ENCODE measurements at places on chromosomes 2 and 18.

DNA sequence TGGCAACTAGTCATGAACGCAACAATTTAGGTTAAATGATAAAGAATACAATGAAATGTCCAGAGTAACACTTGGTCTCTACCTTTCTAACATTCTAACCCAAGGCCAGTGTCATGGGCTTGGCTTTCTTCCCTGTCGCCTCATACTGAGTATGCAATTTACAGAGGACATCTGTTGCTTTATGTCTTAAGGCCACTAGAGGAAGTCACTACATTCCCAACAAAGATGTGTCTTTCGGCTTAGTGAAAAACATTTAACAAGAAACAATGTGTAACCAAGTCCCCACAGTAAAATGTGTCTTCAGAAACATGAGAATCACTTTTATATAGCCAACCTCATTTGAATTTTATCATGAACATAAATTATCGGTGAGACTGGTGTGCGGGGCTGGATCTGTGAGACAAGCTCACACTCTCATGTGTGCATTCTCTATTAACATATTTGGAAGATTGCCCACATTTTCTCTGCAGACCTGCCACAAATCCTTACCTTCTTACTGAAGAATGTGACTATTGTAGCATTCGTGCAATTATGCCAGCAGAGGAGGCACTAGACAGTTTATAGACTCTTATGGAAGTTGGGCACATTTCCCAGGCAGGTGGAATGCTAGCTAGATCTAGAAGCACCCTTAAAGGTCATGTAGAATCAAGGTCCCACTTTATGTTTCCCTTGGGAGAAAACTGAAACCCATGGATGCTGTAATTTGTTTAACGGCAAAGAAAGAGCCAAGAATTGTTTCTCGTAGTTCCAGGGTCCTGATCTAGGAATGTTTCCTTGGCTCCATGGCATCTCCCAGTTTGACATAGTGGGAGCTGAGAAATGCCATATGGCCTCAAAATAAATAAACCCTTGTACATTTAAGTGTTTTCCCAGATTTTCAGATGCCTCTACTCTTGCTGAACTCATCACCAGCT lies 101.8 kb downstream of the CD226 start:
- no peak for DNase-seq

DNA sequence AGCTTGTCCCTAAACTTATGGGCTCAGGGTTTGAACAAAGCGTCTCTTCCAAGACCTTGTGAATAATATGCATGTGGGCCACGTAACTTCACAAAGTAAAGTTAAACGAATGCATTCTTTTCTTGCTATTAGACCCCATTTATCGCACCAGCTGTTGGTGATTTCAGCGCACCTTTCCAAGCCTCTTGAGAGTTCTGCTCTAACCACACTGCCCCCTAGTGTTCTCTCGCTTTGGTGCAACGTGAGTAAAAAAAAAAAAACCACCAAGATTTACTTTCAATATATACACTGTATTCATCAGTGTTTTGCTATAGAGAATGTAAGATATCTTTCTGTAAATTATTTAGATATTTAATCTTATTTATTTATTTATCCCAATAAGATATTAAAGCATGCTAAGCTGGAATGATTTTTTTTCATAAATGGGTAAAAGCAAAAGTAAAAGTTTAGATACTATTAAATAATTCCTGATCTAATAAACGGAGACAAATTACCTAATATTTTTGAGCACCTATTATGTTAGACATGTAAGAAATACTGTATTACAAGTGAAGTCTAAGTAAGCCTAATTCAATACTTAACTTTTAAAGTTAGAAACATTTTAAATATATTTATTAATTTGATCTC lies 459.5 kb downstream of the DLGAP1 start:
- peak; percentile 60 for DNase-seq

GRCh38 chr2:240259201-240259923 lies 118.9 kb upstream of the OTOS start:
- no peak for DNase-seq

DNA sequence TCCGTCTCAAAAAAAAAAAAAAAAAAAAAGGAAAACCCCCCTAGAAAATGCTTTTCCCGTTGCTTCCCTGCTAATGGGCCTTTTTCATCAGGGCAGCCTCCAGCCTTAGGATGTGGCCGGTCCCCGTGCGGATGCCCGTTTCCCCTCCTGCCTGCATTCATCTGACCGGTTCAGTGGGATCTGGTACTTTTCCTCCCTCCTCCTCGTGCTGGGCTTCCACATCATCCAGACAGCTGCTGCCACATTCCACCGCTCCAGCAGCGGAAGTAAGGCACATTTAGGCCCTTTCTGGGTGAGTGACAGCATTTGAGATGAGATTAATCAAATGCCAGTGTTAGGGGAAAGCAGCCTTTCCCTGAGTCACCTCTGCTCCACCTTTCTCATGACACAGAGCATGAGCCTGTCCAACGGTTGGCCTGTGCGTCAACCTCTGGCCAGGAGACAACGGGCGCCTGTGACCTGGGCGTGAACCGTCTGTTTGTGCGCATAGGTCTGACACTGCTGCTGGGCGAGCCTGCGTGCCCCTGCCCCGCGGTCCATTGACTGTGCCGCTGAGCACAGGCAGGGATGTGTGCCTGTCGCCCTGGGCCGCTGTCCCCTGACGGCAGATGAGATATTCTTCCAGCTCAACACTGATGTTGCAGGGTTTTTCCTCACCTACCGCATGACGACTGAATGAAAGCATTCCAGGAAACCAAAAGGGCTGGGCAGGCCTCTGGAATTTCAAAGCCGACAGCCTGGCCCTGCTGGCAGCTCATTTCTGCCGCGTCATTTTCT lies 174.0 kb downstream of the TGIF1 start:
- no peak for DNase-seq

GRCh38 chr2:201191132-201191875 lies 8.4 kb downstream of the CASP10 start:
- no peak for DNase-seq

All from stimulated activated naive CD8-positive, alpha-beta T cell treated with anti-CD3 and anti-CD28 coated beads, Interleukin-15, amount 100 ng/mL, for 72 hours (primary cell).